Naive thymus-derived CD4-positive, alpha-beta T cell (primary cell): ENCODE measurements at places on chromosomes 2 and 18. TPM values are rescaled to one million over a fixed set of nuclear protein-coding genes. Genes with fewer than 3 reads are reported as not detected.

OBSL1 gene
- total RNA-seq, result not detected

PJVK gene
- total RNA-seq, result 6.3 TPM

BMPR2 gene
- 13.3 TPM for total RNA-seq

NEDD4L gene
- 4.2 TPM for total RNA-seq

ANKRD30BL gene
- total RNA-seq, result not detected

- no peak for DNase-seq
Measured at GRCh38 chr2:189178726-189179569, 613 bp downstream of the COL5A2 start.

GRCh38 chr2:190343089-190343535 is 277 bp upstream of the INPP1 start:
- no peak for DNase-seq

DNA sequence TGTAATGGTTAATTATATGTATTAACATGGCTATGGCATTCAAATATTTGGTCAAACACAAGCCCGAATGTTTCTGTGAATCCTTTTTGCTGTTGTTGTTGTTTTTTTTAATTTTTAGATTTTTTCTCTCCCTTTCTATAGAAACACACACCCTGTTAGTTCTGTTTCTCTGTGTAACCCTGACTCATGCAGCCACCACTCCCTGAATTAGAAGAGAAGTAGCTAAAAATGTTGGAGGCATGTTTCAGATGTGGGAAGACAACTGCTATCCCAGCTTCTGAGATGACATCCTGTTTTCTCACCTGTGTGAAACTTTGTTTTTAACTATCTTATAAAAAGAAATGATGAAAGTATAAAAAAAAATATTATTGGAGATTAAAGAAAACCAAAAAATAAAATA is 219.6 kb upstream of the RGPD4 start:
- no peak for DNase-seq

- DNase-seq, result no peak
Measured at GRCh38 chr2:1976728-1977416, 232.6 kb upstream of the PXDN start.

GRCh38 chr2:152005607-152006006 is 93.2 kb downstream of the CACNB4 start:
- DNase-seq, result no peak

- DNase-seq, result no peak
Measured at GRCh38 chr2:98545591-98545990, 62.7 kb downstream of the COA5 start.

DNA sequence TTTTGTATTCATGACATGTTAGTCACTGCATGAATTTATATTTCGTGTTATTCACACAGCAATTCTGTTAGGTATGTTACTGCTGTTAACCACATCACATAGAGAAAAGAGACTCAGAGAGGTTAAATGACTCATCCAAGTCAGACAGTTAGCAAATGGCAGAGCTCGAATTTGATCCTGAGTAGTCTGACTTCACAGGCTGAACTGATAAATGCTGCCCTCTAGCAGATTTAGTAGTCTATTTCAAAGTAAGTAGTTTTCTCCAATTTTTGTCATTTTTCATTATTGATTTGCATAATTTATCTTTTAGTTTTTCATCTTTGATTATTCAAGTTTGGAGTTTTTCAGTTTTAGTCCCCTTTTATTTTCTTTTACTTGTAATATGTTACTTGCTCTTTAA is 58.3 kb downstream of the WDR7 start:
- no peak for DNase-seq

DNA sequence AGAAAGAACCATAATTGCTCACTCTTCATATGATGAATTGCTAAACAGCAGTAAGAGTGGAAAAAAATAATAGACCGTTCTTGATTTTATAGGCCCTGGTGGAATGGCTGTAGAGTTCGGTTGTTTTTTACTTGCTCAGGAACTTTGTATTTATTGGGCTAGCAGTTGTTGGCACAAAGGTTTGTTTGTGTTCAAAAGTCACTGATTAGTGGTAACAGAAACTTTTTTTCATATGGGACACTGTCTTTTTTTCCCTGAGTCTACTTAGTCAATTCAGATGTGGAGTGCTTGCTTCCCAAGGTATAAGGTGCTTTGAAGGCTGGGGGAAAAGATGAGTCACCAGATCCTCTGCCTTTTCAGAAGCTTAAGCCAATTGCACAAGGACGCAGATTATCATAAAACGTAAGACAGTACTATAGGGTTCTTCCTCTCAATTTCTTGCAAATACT is 25.8 kb downstream of the PHLPP1 start:
- DNase-seq, result no peak

GRCh38 chr2:200963124-200963917 is at the start of gene ORC2:
ORC2 (minus strand) TSS chr2:200963660; CDS start chr2:200958123, 5,537 bp downstream.
- peak; percentile 93 for DNase-seq

DNA sequence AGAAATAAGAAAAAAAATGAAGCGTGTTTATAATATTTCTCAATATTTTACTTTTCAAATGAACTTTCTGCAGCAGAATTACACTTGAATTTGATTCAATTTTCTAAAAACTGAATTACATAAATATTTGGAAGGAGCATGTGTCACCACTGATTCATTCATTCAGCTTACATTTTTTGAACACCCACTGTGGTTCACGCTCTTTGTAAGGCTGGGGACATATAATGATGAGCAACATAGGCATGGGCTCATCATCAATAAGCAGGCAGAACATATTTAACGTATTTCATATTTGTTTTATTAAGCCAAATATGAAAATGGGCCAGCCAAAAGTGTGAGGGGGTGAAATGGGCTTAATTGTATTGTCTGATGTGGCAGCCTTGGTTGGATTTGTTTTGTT is 209.1 kb downstream of the CTNNA2 start:
- DNase-seq, result no peak
